Astrocyte (in vitro differentiated cells and primary cell): ENCODE measurements at places on chromosomes 12 and 14. TPM values are rescaled to one million over a fixed set of nuclear protein-coding genes. Genes with fewer than 3 reads are reported as not detected.
A peak's percentile ranks its signal among the peaks of the same experiment; 100 is the strongest.

DNA sequence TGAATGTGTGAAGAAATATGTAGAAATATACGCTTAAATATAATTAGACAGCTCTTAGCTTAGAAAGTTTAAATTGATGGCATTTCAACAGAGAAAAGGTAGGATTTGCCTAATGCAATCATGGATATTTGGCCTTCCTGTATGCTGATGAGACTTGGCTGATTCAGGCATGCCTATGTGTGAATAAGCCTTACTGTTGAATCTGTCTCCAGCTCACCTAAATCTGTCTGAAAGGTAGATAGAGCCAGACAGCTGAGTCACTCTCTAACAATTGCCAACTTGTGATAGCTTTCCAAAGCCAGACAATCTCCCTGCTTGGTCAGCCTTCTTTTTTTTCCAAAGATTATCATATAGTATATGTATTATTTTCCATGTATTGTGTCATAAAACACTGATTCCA lies 92.8 kb upstream of the FLRT2 start:
- no peaks in the 10 kb centered on the region for H3K27me3 ChIP-seq
- peak; percentile 94 for DNase-seq
- H3K27ac ChIP-seq = peak overlapping the region; percentile 63
- peaks cover 18% of the 10 kb centered on the region for H3K4me1 ChIP-seq

DNA sequence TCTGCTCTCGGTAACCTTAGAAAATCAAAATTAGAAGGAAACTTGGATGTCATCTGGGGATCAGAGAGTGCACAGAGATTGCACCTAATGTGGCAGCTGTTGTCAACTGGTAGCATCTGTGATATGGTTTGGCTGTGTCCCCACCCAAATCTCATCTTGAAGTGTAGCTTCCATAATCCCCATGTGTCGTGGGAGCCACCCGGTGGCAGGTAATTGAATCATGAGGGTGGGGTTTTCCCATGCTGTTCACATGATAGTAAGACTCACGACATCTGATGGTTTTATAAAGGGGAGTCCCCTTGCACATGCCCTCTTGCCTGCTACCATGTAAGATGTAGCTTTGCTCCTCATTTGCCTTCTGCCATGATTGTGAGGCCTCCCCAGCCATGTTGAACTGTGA lies 127.7 kb upstream of the SRRM4 start:
- DNase-seq = no peak
- no peak overlapping the region for H3K27ac ChIP-seq

DNA sequence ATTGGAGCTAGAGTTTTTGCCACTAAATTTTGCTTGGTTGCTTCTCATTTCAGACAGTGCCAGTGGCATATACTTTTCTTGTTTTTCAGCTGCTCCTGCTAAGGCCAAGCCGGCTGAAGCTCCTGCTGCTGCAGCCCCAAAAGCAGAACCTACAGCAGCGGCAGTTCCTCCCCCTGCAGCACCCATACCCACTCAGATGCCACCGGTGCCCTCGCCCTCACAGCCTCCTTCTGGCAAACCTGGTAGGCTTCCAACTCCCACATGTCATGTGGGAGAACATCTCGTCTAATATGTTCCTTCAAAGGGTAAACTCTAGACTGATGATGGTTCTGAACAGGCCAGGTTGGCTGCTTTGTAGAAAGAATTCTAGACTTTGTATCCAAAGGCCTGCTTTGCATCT lies 11.0 kb downstream of the DLST start:
- peaks cover 21% of the 10 kb centered on the region for H3K4me1 ChIP-seq
- DNase-seq = no peak
- no peak overlapping the region for H3K27ac ChIP-seq
- no peak overlapping the region for H3K4me3 ChIP-seq
- no peaks in the 10 kb centered on the region for H3K27me3 ChIP-seq

GRCh38 chr14:63770187-63770807 lies 42.4 kb upstream of the SGPP1 start:
- H3K4me3 ChIP-seq = no peak overlapping the region
- H3K36me3 ChIP-seq = no peaks in the 10 kb centered on the region
- no peak overlapping the region for H3K27ac ChIP-seq
- H3K27me3 ChIP-seq = no peaks in the 10 kb centered on the region
- H3K4me1 ChIP-seq = no peaks in the 10 kb centered on the region

GRCh38 chr14:44168566-44168965 lies 338.5 kb downstream of the FSCB start:
- DNase-seq = no peak
- no peak overlapping the region for H3K4me3 ChIP-seq
- H3K4me1 ChIP-seq = no peaks in the 10 kb centered on the region

- H3K4me1 ChIP-seq = peaks cover 14% of the 10 kb centered on the region
- DNase-seq = peak; percentile 51
- peak overlapping the region; percentile 71 for H3K27ac ChIP-seq
Observed at GRCh38 chr12:127273626-127274025, 993.3 kb upstream of the TMEM132C start.

DNA sequence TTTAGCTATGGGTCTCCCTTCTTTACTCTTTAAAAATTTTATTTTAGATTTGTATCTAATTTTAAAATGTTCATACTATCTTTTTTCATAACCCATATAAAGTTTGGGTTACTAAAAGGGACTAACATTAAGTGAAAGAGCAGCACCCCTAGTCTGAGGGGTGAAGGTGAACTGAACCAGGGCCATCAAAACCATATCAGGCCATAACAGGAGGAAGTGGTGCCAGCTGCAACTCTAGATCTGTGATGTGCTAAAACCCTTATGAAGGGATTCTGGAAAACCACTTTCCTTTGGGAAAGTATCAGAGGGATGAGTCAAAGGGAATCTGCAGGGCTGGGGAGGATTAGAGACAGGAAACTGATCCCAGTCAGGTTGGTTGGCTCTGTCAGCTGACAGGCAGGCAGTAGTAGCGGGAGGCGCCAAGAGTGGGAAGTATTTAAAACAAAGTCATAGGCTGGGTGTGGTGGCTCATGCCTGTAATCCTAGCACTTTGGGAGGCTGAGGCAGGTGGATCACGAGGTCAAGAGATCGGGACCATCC lies 162.5 kb downstream of the PPM1H start:
- no peaks in the 10 kb centered on the region for H3K36me3 ChIP-seq
- H3K27me3 ChIP-seq = no peaks in the 10 kb centered on the region
- H3K4me1 ChIP-seq = peaks cover 11% of the 10 kb centered on the region
- DNase-seq = peak; percentile 36

Gene AMN
- 2.0 and 3.4 TPM in 2 replicates for total RNA-seq

GRCh38 chr12:79414252-79414651 lies 276.5 kb downstream of the PAWR start:
- H3K4me1 ChIP-seq = peaks cover 22% of the 10 kb centered on the region
- no peak overlapping the region for H3K4me3 ChIP-seq
- H3K36me3 ChIP-seq = no peaks in the 10 kb centered on the region
- H3K27ac ChIP-seq = no peak overlapping the region

Gene CCDC196
- not detected in 2 replicates for total RNA-seq

GRCh38 chr12:25959071-25959961 lies 834 bp downstream of the RASSF8 start:
- no peaks in the 10 kb centered on the region for H3K36me3 ChIP-seq
- no peaks in the 10 kb centered on the region for H3K27me3 ChIP-seq
- H3K4me1 ChIP-seq = peaks cover 9% of the 10 kb centered on the region
- H3K4me3 ChIP-seq = peak overlapping the region; percentile 84
- DNase-seq = peak; percentile 79
- peak overlapping the region; percentile 99 for H3K27ac ChIP-seq

Gene TMEM63C
- total RNA-seq = 11.3 and 22.8 TPM in 2 replicates

DNA sequence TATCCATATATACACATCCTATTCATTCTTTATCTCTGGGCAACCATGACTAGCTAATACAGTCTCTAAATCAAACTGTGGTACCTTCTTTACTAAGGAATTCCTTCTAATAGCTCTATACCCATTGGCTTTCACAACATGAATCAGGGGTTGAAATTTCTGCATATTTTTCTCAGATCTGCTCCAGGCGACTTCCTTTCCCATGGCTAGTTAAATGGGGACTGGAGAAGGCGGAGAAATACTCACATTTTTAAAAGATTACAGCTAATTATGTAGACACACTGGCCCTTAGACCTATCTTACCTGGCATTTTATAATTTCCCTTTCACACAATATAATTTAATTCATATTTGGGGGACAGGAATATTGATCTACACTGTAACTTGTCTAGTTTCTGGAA lies 1.1 kb upstream of the CDKN3 start:
- H3K4me3 ChIP-seq = no peak overlapping the region
- no peak overlapping the region for H3K27ac ChIP-seq
- no peaks in the 10 kb centered on the region for H3K27me3 ChIP-seq
- DNase-seq = no peak

GRCh38 chr14:101065246-101065645 lies 161.7 kb upstream of the RTL1 start:
- peaks cover 7% of the 10 kb centered on the region for H3K4me1 ChIP-seq
- H3K27me3 ChIP-seq = no peaks in the 10 kb centered on the region
- H3K27ac ChIP-seq = no peak overlapping the region
- no peak for DNase-seq
- peaks cover 21% of the 10 kb centered on the region for H3K36me3 ChIP-seq
- H3K4me3 ChIP-seq = no peak overlapping the region

DNA sequence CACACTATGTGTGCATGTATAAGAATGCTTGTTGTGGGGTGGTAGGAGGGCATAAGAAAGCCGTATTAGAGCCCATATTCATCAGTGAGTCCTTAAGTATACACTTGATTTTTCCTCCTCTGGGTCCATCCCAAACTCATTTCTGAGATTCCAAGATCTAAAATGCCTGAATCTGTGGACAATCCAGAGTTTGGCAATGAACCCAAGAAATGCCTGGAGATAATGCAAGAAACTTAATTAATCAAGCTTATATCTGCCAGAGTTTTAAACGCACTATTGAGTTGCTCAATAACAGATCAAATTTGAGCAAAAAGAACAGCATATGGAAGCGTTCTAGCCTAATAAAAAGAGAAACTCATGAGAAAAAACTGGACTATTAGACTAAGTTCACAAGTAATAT lies 143.4 kb upstream of the NAV3 start:
- H3K4me1 ChIP-seq = no peaks in the 10 kb centered on the region
- no peak for DNase-seq
- no peaks in the 10 kb centered on the region for H3K36me3 ChIP-seq
- no peak overlapping the region for H3K4me3 ChIP-seq
